ENCODE measurements at places on chromosomes 2 and 18.

- DNase-seq = no peak
These were observed 24.5 kb downstream of the DARS1 start for GRCh38 chr2:135960656-135961551.

- no peak for DNase-seq
These were observed 58.7 kb downstream of the TMEM18 start for GRCh38 chr2:618422-618990.

GRCh38 chr18:47795434-47795814, 135.0 kb downstream of the SMAD2 start:
- no peak for DNase-seq

DNA sequence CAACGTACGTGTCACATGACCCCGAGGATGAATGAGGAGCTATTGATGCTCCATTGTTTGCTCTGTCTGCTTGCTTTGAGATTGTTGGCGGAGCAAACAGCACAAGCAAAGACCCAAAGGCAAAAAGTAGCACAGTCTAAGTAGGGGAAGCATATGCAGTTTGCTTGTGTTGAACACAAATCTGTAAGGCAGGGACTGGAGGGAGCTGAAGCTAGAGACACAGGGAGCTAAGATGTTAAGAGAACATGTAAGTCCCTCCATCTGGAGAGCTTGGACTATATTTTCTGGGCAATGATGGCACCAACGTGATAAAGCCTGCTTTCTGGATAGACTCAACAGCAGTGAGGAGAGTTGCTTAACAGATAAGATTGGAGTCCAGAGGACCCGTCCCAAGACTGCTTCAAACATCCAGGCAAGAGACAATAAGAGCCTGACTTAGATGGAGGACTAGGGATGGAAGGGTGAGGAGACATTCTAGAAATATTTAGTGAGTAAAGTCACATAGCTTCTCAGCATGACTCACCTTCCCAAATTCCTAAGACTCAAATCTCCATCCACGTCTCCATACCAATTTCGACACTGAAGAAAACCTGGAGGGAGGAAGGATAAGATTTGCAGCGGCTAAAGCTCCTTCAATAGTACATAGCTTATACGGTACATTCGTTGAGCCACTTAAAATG, 88.1 kb upstream of the KLF7 start:
- no peak for DNase-seq

DNA sequence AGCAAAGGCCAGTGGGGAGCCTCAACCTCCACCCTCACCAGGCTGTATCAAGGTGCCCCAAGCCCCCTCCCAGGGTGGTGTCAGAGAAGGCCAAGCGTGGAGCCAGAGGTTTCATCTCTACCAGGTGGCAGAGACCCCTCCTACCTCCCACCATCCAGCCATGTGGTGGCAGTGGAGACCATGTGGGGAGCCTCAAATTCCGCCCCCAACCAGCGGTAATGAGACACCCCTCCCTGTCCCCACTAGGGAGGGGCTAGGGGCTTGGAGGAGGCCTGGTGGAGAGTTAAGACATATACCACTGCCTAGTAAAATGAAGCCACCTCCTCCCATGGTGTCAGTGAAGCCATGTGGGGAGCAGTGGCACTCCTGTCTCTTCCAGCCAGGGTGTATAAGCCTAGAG, 24.4 kb upstream of the YPEL5 start:
- DNase-seq = no peak

- DNase-seq = no peak
These were observed 228.1 kb downstream of the RBM43 start for GRCh38 chr2:151033271-151034248.

GRCh38 chr18:33835419-33835818, 257.4 kb downstream of the ASXL3 start:
- DNase-seq = no peak

DNA sequence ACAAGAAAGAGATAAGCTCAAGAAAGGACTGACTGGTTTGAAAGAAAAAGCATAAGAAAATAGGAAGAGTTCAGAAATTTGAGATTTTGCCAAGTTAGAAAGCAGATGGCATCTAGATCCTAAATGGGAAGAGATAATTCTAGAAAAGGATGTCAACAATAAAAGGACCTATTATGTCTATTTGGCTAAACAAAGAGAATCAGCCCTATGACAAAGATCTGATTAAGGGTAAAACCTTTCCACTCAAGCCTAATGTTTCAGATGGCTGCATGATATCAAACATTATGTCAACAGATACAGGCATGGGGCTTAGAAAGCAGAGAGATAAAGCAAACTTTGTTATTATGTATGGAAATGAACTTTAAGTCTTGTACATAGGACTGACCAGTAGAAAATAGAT, 465.0 kb upstream of the TRIB2 start:
- no peak for DNase-seq

GRCh38 chr2:109164739-109165221, 35.8 kb downstream of the SH3RF3 start:
- DNase-seq = no peak
